Stimulated activated naive CD4-positive, alpha-beta T cell (primary cell): ENCODE measurements at places on chromosomes 7 and 10.

DNA sequence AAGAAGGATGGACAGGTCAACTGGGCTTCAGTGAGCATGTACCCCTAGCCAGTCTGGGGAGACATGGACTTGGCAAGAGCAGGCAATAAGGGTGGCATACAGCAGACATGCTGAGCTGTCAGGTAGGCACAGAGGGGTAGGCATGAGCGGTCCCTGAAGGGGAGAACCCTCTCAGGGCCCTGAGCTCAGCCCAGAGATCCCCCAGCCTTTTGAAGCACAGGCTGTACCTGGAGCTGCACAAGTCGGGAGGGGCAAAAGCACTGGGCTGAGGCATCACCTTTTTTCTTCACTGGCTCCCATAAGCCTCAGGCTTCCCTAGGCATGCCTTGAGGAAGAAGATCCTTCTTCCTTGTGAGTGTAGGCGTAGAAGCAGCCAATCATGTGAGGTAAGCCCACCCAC lies 42.3 kb downstream of the ZNF727 start:
- DNase-seq = no peak

- no peak for DNase-seq
Observed at GRCh38 chr7:150801242-150801945, 825 bp downstream of the TMEM176A start.

GRCh38 chr7:31493714-31494181 lies 20.1 kb upstream of the ITPRID1 start:
- DNase-seq = no peak

DNA sequence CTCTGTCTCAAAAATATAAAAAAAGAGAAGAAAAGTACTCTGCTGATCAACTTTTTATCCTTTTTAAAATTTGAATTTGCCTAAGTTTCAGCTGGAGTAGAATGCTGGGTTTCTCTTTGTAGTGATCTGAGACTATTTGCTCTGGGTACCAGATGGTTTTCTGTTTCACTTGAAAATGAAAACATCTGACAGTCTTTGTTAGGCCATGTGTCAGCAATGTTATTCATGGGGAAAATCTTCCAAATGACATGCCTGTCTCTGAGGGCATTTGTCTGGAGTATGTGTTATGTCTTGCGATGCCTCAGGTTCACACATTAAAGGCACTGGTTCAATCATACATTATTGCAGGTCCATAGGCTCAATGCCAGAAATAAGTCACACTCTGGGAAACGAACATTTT lies 175.3 kb upstream of the TMEM229A start:
- no peak for DNase-seq

- no peak for DNase-seq
Observed at GRCh38 chr10:4473977-4474376, 352.0 kb upstream of the AKR1E2 start.

- DNase-seq = no peak
Observed at GRCh38 chr10:34861293-34862021, 46.4 kb upstream of the PARD3 start.

GRCh38 chr7:27237735-27238334 lies 4.8 kb upstream of the EVX1 start:
- no peak for DNase-seq

- DNase-seq = no peak
Observed at GRCh38 chr7:108283252-108283651, 153.1 kb upstream of the LAMB4 start.

DNA sequence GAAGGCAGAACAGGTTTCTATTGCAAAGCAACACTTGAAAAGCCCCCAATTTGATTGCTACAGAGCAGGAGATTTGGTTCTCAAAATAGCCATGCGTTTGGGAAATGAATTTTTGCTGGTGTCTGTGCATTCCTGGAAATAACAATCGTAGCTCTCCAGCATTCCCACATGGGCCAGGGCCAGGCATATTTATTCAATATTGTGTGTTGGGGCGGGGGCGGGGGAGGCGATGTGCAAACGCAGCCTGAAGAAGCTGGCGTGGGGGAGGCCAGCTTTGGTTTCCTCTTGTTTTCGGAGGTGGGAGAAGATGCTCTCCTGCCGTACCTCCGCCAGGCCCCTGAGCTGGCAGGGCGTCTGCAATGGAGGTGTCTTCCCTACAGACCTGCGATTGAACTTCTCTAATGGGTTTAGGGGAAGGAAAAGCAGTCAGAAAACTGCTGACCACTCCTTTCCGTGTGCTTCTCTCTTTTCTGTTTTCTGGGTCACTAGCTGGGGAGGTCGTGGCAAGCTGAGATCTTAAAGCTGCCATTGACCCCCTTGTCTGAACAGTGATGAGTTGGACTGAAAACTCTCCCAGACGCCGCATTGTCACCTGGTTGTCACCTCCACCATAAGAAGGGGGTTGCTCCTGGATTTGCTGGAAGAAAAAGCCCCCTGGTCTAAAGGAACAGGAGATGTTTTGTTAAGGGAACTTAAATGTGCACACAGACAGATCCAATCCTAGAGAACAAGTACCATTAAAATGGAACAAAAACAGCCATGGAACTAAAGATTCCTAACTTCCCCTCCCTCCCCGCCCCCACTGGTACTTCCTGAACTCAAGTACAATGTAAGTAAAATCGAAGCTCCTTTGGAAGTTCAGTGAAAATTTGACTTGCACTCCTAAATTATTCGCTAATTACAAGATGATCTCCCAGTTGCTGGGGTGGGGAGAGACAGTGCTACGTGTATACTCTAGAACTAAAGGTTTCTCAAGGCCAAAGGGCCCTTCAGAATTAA lies 56.4 kb upstream of the HABP2 start:
- no peak for DNase-seq

- DNase-seq = no peak
Observed at GRCh38 chr10:70616761-70617160, 14.2 kb upstream of the PRF1 start.

GRCh38 chr10:17181751-17182150 lies 19.7 kb downstream of the TRDMT1 start:
- DNase-seq = no peak

- DNase-seq = no peak
Observed at GRCh38 chr10:2464483-2464882, 602.9 kb upstream of the PFKP start.

DNA sequence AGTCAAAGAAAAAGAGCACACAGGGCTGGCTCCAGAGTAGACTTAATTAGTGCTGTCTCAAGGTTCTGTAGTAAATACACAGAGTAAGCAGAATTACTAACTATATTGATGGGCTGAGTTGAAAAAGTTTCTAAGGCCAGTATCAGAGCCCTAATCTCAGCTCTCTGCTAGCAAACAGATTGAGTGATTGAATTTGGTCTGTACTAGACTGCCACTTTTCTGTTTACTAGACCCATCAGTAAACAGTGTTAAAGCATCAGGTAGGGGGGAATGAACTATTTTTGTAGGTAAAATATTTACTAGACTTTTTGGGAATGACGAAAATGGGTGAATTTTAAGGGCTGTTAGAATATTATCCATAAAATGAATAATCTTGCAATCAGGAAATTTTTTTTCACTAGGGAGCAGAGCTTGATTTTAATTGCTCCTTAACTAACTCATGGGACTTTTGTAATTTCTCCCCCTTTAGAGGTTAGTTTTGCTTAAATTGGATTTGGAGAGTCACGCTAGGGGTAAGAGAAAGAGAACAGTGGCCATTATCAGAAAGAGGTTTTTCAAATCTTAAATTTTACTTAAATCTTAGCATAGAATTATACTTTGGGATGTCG lies 37.3 kb upstream of the RASGEF1A start:
- DNase-seq = no peak

DNA sequence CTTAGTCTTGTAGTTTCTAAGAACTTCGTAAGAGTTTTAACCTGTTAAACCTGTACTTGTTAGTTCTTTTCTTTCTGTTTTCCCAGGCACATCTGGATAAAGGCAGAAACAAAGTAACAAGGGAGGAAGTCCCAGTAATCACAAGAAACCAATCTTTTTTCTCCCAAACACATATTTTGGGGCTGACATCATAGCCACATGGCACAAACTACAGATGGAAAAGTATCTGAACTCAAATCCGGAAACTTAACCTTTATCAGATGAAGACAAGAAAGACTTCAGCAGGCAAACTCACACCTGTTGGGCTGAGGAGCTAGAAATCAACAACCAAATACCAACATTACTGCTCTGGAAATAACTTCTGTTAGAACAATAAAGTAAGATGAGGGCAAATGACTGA lies 67.1 kb downstream of the CUBN start:
- DNase-seq = no peak

- DNase-seq = no peak
Observed at GRCh38 chr10:132876131-132876860, 66.1 kb downstream of the CFAP46 start.

DNA sequence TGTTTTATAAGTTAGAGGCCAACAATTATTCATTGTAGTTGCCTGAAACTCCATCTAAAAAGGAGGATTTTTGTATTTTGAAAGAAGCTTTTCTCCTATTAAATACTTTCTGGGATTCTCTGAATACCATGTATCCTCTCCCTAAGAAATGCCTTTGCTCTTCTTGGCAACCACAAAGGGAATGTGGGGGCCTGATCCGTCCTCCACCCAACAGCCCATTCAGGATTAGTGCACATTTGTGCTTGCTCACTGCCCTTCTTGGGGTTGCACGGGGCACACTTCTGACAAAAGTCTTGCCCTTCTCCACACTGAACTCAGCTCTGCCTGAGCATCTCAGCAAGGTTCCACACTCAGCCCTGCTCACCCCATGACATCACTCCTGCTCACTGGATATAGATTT lies 194.2 kb downstream of the SLC25A13 start:
- no peak for DNase-seq

GRCh38 chr10:97000487-97001182 lies 168.5 kb downstream of the LCOR start:
- DNase-seq = no peak

DNA sequence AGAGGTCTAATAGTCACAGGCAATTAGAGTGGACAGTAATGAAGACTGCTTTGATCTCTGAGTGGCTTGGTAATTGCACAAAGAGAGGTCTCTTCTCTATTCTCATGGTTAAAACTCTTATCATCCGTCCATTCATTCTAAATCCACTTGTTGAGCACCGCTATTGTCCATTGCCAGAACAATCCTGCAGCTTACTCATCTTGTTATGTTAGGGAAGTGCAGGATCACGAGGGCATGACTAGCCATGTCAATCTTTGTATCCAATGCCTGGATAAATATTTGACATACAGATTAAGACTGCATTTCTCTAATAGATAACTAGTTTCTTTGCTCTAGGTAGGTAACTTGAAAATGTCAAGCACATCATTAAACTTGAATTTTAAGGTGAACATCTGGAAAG lies 14.9 kb downstream of the SFTPD start:
- DNase-seq = no peak

DNA sequence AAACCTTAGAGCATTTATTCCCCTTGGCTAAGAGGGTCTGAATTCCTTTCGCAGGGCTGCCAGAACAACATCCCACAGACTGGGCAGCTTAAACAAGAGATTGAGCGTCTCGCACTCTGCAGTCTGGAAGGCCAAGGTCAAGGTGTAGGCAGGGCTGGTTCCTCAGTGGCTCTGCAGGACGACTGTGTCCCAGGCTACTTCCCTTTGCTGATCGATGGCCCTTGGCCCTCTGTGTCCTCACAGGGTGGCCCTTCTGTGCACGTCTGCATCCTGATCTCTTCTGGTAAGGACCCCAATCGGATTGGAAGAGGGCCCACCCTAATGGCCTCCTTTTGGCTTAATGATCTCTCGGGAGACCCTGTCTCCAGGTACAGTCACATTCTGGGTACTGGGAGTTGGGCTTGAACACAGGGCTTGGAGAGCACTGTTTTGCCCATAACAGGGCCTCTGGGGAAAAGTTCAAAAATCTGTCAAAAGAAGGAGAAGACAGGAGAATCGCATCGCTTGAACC lies 35.1 kb upstream of the DNAJB6 start:
- no peak for DNase-seq

DNA sequence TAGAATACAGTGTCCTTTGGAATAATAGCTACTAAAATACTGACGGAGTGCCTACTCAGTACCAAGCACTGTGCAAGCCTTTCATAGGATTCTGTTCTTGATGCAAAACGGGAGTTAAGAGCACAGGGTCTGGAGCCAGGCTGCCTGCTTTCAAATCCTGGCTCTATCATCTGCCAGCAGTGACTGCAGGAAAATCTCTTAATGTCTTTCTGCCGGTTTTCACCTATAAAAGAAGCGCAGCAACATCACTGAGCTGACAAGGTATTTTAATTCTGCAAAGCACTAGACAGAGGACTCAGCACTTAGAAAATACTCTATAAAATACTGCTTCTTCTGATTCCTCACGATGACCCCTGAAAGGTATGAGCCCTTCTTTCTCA lies 659 bp downstream of the FIGNL1 start:
- DNase-seq = no peak

DNA sequence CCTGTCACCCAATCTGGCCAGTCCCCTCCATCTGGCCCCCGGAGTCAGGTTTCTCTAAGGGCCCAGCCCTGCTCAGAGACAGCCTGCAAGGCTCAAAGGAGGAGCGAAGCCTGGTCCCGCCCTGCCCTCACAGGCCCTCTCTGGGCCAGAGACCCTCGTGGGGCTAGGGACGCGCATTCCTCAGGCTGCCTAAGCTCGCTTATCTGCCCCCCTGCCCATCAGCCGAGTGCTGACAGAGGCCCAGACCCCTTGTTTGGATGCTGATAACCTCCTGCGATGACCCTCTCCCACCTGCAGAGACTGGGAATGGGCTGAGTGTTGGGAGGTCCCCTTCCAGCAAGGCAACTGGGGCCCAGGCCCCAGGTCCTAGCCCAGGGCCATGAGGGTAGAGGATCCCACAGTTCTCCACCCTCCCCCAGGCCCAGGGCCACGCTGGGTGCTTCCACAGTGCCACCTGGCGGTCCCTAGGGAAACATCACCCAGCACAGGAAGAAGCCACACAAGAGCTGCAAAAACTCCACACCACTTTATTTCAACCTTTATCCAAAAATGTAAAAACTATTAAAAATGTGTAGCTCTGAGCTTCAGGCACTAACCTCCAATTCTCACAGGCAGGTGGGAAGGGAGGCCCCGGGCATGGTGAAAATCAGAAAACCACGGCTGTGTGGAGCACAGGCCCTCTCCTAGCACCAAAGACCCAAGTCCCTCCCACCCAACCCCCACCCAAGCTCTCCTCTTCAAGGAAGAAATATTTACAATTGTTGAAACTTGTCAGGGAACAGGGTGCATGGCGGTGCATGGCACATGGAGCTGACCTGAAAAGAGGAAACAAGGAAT lies 2.2 kb downstream of the NPM3 start:
- peak; percentile 57 for DNase-seq

- no peak for DNase-seq
Observed at GRCh38 chr7:22051886-22052673, 106.4 kb upstream of the CDCA7L start.

GRCh38 chr7:47596502-47597202 lies 14.7 kb upstream of the TNS3 start:
- DNase-seq = no peak

- DNase-seq = no peak
Observed at GRCh38 chr7:98213296-98213887, 2.2 kb downstream of the BHLHA15 start.

DNA sequence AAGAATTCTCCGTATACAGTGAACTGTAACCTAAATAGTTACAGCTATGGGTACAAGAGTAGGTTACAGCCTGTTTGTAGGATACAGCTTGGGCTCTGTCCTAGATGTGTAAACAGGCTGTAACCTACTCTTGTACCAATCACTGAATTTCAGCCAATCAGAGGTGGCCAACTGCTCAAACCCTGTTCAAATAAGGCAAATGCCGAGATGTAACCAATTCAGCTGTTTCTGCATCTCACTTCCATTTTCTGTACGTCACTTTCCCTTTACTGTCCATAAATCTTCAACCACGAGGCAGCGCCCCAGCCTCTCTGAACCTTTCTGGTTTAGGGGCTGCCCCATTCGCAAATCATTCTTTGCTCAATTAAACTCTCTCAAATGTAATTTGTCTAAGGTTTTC lies 8.3 kb upstream of the MMP21 start:
- no peak for DNase-seq
